Activated CD8-positive, alpha-beta memory T cell treated with anti-CD3 and anti-CD28 coated beads for 1 hour (primary cell): ENCODE measurements at places on chromosomes 7 and 10.

DNA sequence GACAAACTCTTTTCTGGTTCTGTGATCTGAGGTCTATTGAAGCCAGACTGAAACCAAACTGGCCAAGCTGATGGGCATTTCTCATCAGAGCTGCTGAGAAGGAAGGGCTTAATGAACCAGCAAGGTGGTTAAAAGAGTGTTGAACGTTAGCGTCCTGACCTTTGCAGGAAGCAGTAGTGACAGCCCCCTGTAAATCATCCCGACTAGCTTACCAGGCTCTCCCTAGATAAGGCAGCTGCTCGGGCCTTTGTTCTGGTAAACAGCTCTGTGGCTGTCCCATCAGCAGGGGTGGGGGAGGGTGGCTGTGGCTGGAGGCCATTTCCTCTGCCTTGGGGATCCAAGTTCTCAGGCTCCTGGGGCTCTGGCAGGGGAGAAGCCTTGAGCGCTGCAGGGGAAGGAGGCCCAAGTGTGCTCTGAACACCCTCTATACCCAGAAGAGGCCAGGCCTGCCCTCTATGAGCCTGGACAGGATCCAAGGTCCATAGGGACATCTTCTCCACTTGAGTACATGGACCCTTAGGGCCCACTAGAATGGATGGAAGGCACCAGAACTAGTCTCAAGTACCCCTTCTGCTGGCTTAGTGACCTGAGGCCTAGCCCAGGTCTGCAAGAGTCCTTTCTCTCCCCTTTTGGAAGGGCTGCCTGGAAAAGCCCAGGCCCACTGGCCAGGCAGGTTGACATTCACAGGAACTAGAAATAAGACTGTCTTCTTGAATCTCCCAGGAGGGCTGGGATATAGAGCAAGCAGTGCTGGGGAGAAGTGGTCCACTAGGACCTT is 134.6 kb downstream of the ARHGAP22 start:
- no peak for DNase-seq

DNA sequence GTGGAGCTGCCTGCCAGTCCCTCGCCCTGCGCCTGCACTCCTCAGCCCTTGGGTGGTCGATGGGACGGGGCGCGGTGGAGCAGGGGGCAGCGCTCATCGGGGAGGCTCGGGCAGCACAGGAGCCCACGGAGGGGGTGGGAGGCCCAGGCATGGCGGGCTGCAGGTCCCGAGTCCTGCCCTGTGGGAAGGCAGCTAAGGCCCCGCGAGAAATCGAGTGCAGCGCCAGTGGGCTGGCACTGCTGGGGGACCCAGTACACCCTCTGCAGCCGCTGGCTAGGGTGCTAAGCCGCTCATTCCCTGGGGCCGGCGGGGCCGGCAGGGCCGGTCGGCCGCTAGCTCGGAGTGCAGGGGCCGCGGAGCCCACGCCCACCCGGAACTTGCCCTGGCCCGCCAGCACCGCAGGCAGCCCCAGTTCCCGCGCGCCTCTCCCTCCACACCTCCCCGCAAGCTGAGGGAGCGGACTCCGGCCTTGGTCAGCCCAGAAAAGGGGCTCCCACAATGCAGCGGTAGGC is 565.9 kb upstream of the NRG3 start:
- DNase-seq, result no peak

GRCh38 chr10:101047268-101047667 is 14.5 kb upstream of the KAZALD1 start:
- no peak for DNase-seq

- no peak for DNase-seq
Observed at GRCh38 chr7:108367314-108367713, 88.9 kb downstream of the NRCAM start.

GRCh38 chr7:132858251-132858650 is 223.6 kb downstream of the CHCHD3 start:
- no peak for DNase-seq

DNA sequence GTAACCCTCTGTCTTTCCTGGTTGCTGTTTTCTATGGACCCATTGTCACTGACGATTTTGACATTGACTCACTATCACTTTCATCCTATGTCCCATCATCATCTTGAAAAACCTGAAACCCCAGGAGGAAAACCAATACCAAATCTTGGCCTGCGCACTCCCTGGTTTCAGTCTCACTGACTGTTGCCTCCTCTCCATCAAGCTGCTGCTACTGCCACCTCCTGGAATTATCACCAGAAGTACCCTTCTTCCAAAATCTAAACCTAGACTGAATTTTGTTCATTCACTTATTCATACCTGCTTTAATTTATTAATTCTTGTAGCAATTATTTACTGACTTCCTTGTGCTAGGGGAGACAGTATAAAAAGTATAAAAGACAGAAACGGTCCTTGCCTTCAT is 44.5 kb upstream of the ACBD5 start:
- peak; percentile 3 for DNase-seq

- DNase-seq, result no peak
Observed at GRCh38 chr7:98864731-98865453, 4.9 kb downstream of the TMEM130 start.

DNA sequence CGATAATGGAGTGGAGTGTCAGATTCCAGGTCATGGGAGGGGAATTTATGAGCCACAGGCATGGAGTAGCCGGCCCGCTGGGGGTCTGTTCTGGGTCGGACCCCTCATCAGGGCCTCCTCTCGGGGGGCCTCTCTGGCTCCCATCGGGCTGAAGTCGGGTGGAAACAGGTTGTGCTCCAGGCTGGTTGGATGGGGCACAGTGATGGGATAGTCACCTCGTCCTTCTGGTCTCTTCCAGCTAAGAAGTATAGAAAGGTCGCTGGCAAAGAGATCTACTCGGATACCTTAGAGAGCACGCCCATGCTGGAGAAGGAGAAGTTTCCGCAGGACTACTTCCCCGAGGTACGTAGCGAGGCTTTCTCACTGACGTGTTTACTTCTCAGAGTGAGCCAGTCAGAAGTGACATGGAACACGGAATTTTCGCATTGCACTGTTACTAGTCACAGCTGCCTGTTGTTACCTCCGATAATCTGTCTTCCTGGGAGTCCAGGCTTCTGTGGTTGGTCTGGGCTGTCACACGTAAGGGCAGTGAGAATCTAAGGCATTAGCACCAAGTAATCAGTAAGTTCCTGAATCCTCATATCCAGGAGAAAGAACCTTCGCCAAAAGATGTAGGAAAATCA is 88.3 kb downstream of the NKX6-2 start:
- no peak for DNase-seq

DNA sequence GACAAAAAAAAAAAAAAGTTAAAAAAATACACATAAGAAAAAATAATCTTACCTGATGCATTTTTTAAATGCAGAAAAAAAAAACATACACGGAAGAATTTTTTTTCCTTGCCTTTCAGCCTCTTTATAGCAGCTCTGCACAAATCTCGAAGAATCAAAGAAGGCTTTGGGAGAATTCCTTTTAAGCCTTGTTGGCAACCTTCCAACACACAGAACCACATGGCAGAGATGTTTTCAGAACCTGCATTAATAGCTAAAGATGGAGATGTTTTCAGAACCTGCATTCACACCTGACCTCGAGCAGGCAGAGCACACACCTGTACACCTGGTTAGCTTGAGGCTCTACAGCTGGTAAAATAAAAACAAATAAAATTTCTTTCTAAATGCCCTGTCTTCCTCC is 65.6 kb downstream of the DOCK4 start:
- DNase-seq, result no peak

- DNase-seq, result no peak
Observed at GRCh38 chr7:44559485-44559884, 14.2 kb downstream of the DDX56 start.

DNA sequence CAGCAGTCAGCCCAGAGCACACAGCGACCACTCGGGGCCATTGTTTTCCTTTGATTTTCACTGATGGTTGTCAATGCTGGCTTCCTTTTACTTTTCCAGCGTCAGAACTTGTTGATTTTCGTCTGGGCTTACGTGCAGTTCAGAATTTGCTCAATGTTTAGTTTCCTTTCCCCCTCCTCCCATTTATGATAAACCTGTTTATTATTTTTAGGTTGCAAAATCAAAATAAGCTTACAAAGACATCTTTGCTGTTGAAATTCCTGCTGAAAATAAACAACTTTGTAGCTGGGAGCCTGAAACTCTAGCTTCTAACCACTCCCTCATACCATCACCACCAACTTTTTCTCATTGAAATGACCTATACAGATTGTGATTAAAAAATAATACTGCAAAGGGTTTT is 83.1 kb upstream of the LYZL1 start:
- no peak for DNase-seq
